GM20000 (cell line): ENCODE measurements at places on chromosomes 4 and X.

- no peak for DNase-seq
Observed at GRCh38 chr4:22969287-22969896, 276.7 kb downstream of the GBA3 start.

DNA sequence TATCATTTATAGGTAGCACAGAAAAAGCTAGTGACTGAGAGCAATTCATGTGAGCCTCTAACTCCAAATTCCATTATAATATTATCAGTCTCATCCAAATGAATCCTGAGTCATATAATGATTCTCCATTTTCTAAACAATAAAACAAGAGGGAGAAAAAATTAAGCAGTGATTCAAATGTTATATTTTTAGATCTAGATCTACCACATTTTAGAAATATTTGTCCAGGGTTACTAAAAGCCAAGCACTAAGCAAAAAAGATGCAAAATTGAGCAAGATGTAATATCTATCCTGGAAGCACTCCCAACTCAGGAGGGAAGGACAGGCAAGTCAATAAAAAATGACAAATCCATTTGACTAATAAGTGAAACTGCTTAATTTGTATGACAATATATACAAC is 172.8 kb downstream of the FBXW7 start:
- DNase-seq, result no peak

- no peak for DNase-seq
Observed at GRCh38 chr4:88018466-88018865, 11.0 kb downstream of the PKD2 start.

- no peak for DNase-seq
Observed at GRCh38 chr4:94306713-94307112, 35.9 kb downstream of the HPGDS start.

DNA sequence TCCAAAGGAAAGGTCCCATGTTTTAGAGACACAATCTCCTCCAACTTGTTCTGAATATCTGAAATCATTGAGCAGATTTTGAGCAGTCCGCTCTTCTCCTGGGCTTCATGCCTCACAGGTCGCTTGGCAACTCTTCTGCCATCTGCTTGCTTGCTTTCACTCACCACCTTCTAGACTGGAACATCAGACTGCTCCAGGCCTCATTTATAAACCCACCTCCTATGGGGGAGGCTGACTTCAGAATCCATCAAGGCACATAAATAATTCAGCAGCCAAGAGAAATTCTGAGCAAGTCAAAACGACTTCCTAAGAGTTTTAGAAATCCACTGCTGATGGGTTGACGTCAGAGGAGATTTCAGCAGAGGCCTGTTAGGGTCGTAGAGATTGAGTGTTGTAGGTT is 64.1 kb downstream of the FAM184B start:
- no peak for DNase-seq

GRCh38 chrX:100830547-100830946 is 10.4 kb downstream of the CSTF2 start:
- DNase-seq, result peak; percentile 6

DNA sequence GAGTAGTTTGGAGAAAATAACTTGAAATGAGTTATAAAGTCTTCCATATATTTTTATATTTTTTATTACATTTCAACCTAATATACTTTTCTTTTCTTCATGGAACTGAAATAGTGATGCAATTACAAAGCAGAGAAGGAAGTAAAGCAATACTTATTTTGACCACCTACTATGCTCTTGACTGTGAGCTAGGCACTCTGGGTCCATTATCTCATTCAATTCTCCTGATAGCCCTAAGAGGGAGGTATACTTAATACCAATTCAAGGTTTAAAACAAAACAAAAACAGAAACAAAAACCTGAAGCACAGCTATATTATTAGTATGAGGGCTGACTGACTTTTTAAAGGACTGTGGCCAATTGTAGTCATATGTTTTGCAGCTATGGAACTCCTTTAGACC is 193.5 kb downstream of the MAD2L1 start:
- DNase-seq, result no peak
